A549 treated with GW870086 at 1 μM for 4 hours (cell line): ENCODE measurements at places on chromosomes 3 and 15. TPM values are rescaled to one million over a fixed set of nuclear protein-coding genes. Genes with fewer than 3 reads are reported as not detected.

The TF gene
- total RNA-seq: 0.83 to 3.9 TPM (median 1.4 TPM) in 5 replicates

The SPTBN5 gene
- total RNA-seq: 0.10 to 0.36 TPM (median 0.16 TPM) in 5 replicates

The NXPE3 gene
- total RNA-seq: 19.8 to 27.1 TPM (median 21.9 TPM) in 5 replicates

The SAMMSON gene
- total RNA-seq: not detected in 5 replicates

The SHQ1 gene
- total RNA-seq: 17.1 to 19.1 TPM (median 17.6 TPM) in 5 replicates

The PCBP4 gene
- total RNA-seq: 10.2 to 14.0 TPM (median 12.7 TPM) in 5 replicates

The HOMER2 gene
- total RNA-seq: 12.2 to 14.1 TPM (median 12.8 TPM) in 5 replicates

The AGBL1 gene
- not detected in 5 replicates for total RNA-seq

The TRPC1 gene
- total RNA-seq: 4.7 to 9.8 TPM (median 8.4 TPM) in 5 replicates

The CFAP44 gene
- 1.3 to 2.3 TPM (median 2.0 TPM) in 5 replicates for total RNA-seq

The PLEKHO2 gene
- total RNA-seq: 5.7 to 6.5 TPM (median 6.1 TPM) in 5 replicates

The ADIPOQ gene
- total RNA-seq: not detected in 5 replicates

The TRIM59 gene
- 6.3 to 12.4 TPM (median 9.0 TPM) in 5 replicates for total RNA-seq

The MINAR1 gene
- 0.39 to 0.64 TPM (median 0.53 TPM) in 5 replicates for total RNA-seq

The ILDR1 gene
- total RNA-seq: not detected in 5 replicates

The C2CD4B gene
- 0.23 to 0.64 TPM (median 0.37 TPM) in 5 replicates for total RNA-seq

The CTXN2 gene
- total RNA-seq: 0.05 TPM in 1 of 5 replicates, not detected in the others

The MORC1 gene
- not detected in 5 replicates for total RNA-seq

The AMT gene
- 0.19 to 0.60 TPM (median 0.42 TPM) in 5 replicates for total RNA-seq

The ULK3 gene
- total RNA-seq: 29.2 to 34.6 TPM (median 32.7 TPM) in 5 replicates

The DUOX1 gene
- total RNA-seq: not detected in 5 replicates

The GABRA5 gene
- 78.4 to 116 TPM (median 105 TPM) in 5 replicates for total RNA-seq

The PARP9 gene
- 5.2 to 7.0 TPM (median 6.2 TPM) in 5 replicates for total RNA-seq

The FOXL2NB gene
- 0.69 to 1.4 TPM (median 1.2 TPM) in 5 replicates for total RNA-seq

The FILIP1L gene
- 0.08 to 0.87 TPM (median 0.17 TPM) in 5 replicates for total RNA-seq

The FOXL2 gene
- 2.7 to 4.8 TPM (median 4.5 TPM) in 5 replicates for total RNA-seq

The FBXO40 gene
- not detected in 5 replicates for total RNA-seq

The CCDC191 gene
- total RNA-seq: 1.2 to 2.0 TPM (median 1.7 TPM) in 5 replicates

The NLGN1 gene
- total RNA-seq: not detected in 5 replicates

The FRMD4B gene
- 0.66 to 2.0 TPM (median 1.2 TPM) in 5 replicates for total RNA-seq

The MUSTN1 gene
- 0.35 TPM in 1 of 5 replicates, not detected in the others for total RNA-seq
